D721Med (cell line): ENCODE measurements at places on chromosomes 12 and 14.

DNA sequence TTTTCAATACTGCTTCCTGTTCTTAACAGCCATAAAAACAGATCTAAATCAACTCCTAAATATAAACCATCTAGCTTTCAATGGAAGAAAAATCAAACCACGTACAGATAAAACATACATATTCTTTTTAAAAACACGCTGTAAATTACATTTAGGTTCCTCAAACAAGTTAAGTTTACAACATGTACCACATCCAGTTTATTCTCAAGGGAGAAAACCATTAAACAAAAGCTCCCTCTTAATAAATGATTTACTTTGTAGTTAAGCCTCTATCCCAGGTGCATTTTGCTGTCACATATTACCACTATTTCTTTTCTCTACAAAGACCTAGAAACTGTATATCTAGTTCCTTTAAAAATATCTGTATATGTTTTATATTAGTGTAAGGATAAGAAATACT is 3.1 kb downstream of the NUMB start:
- DNase-seq, result no peak

DNA sequence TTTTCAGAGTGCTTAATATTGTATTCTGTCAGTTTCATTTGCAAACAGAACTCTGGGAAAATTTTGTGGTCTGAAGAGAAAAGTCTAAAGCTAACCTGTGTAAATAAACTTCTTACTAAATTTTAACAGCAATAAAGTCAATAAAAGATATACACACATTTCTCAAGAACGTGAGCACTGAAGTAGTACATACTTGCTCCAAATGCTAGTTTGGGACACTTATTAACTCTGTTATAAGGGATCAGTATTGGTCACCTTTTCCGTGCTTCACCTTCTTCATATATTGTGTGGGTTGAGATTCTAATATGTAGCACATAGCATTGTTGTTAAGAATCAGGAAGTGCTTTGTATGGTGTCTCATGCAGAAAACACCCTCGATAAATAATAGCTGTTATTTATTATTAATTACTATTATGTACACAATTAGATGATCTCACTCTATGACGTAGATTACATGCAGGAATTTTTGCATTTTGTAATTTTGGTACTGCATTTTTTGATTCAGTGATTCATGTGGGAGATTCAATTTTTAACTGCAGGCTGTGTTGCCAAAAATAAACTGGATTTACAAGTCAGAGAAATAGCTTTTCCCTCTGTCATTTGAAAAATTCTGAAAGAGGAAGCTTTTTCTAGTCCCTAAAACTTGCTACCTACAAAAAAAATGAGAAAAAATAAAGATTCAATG is 300.9 kb downstream of the ACSS3 start:
- no peak for DNase-seq

GRCh38 chr14:97393244-97393643 is 596.1 kb downstream of the VRK1 start:
- no peak for DNase-seq

GRCh38 chr12:64189530-64189929 is 32.6 kb downstream of the KICS2 start:
- DNase-seq, result no peak

DNA sequence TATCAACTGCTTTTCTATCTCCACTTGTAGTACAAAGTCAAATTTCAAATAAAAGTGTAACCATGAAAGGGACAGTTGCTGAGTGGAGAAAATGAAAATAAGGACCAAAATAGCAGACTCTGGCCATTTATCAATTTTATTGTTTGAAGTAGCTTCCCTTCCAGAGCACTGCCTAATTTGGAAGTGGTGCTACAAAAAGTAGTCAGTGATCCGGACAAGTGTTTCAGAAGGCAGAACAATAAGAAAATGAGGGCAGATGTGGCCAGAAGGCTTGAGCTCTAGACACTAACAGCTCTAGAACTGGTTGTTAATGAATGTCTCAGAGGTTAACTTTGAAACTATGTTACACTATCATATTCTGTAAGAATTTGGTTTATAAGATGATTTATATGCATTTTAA is 48.9 kb downstream of the ABCC9 start:
- DNase-seq, result no peak

- no peak for DNase-seq
These were observed 413.5 kb downstream of the CCDC91 start for GRCh38 chr12:28603801-28604200.

GRCh38 chr12:132319991-132320570 is 9.3 kb downstream of the GALNT9 start:
- DNase-seq, result no peak
